Activated naive CD4-positive, alpha-beta T cell (primary cell): ENCODE measurements at places on chromosomes 6 and 20.

DNA sequence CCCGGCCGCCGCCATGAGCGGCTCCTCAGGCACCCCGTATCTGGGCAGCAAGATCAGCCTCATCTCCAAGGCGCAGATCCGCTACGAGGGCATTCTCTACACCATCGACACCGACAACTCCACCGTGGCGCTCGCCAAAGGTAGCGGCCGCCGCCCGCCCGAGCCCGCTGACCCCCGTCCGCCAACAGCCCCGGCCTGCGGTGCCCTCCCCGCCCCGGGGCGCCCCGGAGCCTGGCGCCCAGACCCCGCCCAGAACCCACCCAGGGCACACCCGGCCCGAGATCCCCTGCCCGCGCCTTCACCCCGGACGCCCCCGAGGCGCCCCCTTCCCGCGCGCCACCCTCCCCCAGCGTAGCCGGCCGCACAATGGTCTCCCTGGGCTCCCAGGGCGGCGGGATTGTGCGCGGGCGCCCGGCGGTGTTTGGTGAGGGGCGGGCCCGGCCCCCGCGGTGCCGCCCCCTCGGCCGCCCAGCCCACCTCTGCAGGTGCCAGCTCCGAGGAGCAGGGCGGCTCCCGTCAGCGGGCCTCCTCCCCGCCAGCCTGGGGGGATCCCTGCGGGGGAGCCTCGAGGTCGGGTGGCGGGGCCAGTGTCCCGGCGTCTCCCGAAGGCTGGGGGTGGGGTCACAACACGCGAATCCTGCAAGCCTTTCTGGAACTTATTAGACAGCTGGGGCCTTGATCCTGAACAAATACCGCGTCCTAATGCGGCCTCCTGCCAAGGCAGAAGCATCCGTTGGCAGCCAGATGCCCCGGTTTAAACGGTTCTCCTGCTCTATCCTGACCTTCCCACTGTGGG is 577 bp downstream of the LSM14B start:
- no peak for DNase-seq

GRCh38 chr6:87210979-87211378 is 55.6 kb downstream of the ZNF292 start:
- DNase-seq = no peak

DNA sequence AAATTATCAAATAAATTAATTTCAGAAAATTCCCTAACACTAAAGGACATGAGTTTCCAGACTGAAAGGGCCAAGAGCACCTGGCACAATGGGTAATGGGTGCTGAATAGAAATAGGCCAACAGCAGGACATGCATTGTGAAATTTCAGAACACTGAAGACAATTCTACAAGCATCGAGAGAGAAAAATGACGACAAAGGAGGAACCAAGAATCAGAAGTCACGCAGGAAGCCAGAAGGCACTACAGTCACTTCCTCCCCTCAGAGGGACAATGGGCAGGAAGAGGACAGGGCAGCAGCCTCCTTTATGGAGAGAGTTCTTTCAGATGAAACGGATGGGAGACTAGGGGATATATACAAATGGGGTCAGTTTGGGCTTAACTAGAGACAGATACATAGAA is 29.6 kb downstream of the PCNA start:
- DNase-seq = no peak

DNA sequence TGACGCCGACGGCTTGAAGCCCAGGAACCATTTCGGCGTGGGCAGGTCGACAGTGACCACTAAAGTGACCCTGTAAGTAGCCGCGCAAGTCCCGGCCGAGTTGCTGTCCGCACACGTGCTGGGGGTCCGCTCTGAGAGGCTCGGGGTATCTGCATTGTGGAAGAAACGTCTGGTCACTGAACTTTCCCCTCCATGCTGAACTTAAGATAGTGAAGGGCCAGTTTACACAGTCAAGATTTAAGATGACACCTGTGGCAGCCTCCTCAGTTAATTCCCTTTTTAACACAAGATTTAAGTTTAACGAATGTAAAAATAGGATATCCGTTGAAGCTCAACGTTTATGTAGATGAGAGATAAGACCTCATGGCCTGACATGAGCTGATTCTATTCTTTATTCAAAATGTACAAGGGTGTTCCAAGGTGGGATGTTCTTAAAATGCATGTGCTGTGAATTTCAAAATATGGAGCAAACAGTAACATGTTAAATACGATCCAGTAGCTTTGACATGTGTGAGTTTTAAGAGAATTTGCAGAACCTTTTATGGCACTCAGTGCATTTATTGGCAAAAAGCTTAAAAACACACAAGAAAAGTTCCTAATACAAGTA is 116.2 kb downstream of the RTN4IP1 start:
- no peak for DNase-seq

- DNase-seq = no peak
Measured at GRCh38 chr6:143140767-143141166, 80.1 kb downstream of the AIG1 start.

DNA sequence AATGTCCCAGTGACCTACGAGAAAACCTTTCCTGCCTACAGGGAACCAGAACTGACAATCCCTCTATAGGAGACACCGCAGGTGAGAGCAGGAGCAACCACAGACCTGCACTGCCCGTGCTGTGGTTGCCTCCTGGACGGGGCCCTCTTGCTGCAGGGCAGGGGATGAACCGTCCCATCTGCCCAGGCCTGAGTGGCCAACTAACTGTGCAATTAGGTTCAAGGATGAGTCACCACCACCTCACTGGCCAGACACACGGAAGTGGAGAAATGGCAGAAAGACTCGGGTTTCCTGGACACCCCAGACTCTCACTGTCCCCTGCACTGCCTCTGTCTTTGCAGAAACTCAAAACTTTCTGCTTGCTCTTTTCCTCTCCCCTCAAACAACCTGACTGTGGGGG is 13.8 kb upstream of the HLA-G start:
- no peak for DNase-seq

GRCh38 chr20:19973961-19974629 is 43.1 kb upstream of the NAA20 start:
- no peak for DNase-seq

- DNase-seq = no peak
Measured at GRCh38 chr6:75275067-75275466, 9.5 kb downstream of the TMEM30A start.

DNA sequence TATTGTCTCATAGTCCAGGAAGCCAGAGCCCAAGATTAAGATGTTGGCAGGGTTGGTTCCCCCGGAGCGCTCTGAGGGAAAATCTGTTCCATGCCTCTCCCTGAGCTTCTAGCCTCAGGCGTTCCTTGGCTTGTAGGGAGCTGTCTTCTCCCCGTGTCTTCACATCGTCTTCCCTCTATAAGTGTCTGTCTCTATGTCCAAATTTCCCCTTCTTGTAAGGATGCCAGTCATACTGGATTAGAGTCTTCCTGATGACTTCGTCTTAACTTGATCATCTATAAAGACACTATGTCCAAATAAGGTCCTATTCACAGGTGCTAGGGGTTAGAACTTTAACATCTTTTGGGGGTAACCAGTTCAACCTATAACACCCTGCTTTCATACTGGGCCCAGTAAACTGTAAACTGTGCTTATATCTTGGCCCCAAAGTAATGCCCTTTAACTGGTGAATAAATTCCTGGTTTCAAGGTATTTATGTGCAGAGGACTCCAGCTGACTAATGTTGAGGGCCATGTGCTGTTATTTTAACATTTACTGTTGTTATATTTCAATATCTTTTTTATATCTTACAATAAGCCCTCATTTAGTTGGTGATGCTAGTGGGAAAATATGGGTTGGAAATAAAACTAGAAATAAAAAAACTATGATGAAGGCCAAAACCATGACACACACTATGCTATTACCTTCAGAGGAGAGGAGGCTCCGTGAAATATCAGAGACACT is 101.7 kb upstream of the IYD start:
- no peak for DNase-seq

- DNase-seq = no peak
Measured at GRCh38 chr20:4045741-4046140, 30.4 kb upstream of the RNF24 start.
